ENCODE measurements at places on chromosomes 12 and 14.

- DNase-seq: no peak
Measured at GRCh38 chr12:99068993-99069747, 424.1 kb downstream of the APAF1 start.

- no peak for DNase-seq
Measured at GRCh38 chr12:14905269-14906004, 19.8 kb upstream of the MGP start.

- DNase-seq: no peak
Measured at GRCh38 chr12:123524378-123524777, 9.1 kb downstream of the RILPL1 start.

GRCh38 chr14:92482621-92483319 lies 30.8 kb upstream of the RIN3 start:
- no peak for DNase-seq

GRCh38 chr12:111812881-111813741 lies 28.9 kb upstream of the MAPKAPK5 start:
- peak; percentile 59 for DNase-seq

DNA sequence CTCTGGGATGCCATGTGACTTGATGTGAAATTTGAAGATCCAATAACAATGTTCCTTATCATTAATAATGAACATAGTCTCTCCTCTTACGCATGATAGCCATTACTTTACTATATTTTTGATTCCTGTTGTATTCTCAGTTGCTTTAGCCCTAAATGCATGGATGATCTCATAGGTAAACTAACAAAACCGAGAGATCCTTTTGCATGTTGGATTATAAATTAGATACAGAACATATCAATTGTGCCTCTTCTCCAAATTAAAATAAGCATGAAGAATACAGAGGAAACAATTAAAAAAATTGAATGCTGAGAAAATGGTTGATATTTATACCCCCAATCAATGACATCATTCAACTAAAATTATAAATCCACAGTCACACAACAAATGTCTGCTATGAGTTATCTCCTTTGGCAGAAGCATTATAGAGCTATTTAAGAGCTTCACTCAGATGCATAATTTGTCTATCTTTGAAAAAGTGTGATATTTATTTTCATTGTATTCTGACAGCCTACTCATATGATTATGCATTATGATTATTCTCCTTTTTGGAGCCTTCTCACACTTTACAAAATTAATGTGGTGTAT lies 386.4 kb upstream of the STXBP6 start:
- no peak for DNase-seq

DNA sequence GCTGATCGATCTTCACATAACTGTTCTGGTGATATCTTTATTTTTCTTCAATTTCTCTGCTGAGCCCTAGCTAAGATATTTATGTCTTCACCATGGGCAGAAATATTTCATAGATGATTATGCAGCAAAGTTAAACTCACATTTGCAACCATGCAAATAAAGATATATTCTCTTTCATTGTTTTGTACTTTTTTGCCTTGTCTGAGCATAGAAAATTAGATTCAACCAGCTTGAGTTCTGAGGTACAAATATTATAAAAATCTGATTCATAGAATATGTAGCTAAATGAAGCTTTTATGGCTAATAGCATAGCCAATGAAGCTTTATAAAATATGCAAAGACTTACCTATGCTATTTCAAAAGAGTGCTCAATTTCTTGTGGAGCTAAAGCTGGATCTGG lies at the start of gene TAS2R13:
TSS of gene TAS2R13 (minus strand) at position 101 of the 400 bp plus-strand sequence. CDS start 264 bp downstream, outside the sequence.
- DNase-seq: no peak

GRCh38 chr14:20657216-20658211 lies 16.0 kb upstream of the OR6S1 start:
- DNase-seq: no peak

- no peak for DNase-seq
Measured at GRCh38 chr12:57195611-57196371, 20.8 kb upstream of the NXPH4 start.

DNA sequence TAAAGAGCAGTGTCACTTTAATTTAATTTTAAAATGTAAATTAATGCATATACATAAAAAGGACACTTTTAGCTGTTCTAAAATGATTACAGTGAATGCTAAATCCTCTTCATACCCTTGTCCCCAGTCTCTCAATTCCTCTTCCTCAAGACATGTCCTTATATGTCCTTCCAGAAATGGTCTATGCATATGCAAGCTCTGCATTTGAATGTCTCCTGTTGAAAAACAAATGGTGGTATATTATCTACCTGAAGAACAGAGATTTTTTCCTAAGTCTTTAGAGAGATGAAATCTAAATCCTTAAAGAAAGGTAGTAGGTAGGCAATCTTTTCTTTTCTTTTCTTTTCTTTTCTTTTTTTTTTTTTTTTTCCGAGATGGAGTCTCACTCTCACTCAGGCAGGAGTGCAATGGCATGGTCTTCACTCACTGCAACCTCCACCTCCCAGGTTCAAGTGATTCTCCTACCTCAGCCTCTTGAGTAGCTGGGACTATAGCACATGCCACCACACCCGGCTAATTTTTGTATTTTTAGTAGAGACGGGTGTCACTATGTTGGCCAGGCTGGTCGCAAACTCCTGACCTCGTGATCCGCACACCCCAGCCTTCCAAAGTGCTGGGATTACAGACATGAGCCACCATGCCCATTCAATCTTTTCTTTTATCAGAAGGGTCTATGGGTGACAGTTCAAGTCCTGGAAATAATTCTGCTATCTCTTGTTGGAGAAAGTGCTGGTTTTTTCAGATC lies 180.5 kb downstream of the PRKCH start:
- DNase-seq: no peak

DNA sequence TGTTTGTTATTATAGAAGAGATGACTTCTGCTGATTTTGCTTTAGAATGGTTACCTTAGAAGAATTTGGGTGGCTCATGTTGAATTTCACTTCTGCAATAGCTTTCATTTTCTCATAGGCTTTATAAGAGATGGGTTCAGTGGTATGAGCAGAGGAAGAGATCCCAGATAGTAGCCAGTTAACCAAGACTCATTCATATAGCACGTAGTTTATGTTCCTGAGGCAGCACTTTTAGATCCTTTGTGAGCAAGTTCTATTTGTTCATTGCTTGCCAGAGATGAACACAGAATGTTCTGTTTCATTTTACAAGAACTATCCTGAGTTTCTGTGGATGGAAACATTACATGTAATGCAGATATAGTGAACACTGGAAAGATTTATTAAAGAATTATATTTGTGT lies 32.2 kb downstream of the RAB21 start:
- no peak for DNase-seq

DNA sequence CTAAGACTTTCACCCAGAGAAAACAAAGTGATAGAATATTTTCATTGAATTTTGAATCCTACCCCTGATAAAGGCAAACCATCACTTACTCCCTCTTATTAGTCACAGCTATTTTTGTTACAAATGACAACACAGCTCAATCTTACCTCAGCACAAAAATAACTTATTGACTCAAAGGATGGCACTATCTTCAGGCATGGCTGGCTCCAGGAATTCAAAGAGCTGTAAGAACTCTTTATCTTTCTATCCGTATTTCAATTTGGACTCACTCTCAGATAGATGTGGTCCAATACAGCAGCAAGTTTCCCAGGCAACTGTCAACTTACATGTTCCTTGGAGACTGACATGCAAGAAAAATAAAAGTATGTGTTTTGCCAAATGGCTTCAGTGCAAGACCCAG lies 709.4 kb upstream of the MDGA2 start:
- DNase-seq: no peak

DNA sequence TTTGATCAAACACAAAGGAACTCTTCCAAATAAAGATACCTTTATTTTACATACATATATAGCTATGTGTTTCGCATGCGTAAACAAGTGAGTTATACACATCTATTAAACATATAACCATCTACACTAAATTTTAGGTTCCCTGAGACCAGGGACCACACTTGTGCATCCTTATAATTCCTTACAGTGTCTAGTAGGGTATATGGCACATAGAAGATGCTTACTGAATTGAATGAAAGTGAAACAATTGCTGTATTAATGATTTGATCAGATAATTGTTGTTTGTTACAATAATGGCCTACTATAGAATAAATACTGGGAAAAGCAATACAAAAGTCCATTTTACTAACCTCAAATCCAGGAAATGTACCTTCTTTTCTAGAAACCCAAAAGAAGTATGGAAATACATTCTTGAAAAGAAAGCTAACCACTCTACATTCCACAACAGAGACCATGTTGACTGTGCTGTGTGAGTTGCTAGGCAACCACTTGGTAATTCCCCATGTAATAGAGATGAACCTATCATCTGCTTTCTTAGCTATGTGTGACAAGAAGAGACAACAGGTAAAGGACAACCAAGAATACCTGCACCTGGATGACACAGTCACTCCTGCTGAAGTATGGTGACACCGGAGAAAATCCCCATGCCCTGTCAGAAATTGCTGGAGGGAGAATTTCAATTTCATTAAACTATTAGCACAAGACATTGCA lies 11.9 kb upstream of the CIPC start:
- no peak for DNase-seq

GRCh38 chr14:36295642-36296627 lies 24.5 kb downstream of the MBIP start:
- no peak for DNase-seq

DNA sequence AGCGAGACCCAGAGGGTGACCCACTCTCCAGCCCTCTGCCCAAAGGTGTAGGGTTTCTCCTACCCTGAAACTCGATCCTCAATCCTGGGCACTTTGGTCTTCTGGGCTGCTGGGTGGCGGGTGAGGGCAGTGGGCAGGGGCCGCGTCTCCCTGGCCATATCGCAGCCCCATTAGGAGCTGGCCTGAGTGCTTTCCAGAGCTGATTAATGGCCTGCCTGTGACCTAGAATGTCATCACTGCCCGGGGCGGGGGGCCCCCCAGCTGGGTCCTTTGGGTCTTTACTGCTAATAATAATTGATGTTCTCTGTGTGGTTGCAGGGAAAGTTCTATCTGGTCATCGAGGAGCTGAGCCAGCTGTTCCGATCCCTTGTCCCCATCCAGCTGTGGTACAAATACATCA lies 47.8 kb downstream of the HRK start:
- no peak for DNase-seq

- DNase-seq: no peak
Measured at GRCh38 chr12:106980944-106981343, 6.0 kb downstream of the MTERF2 start.

DNA sequence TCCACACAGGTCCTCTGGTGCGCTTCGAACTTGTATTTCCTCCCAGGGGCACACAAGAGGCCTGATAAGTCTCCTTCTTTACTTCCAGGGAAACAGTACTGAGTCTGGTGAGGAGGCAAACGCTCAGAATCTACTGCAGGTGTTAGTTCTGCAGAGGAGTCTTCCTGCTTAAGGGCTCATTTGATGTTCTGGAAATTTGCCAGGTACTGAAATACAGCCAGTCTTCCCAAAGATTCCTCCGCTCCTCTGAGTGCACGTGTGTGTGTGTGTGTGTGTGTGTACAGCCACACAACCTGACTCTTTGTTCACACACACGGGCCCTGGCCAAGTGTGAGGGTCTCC lies 92.0 kb downstream of the FBXL14 start:
- no peak for DNase-seq

- DNase-seq: no peak
Measured at GRCh38 chr14:21414137-21414631, 30.4 kb upstream of the SUPT16H start.

DNA sequence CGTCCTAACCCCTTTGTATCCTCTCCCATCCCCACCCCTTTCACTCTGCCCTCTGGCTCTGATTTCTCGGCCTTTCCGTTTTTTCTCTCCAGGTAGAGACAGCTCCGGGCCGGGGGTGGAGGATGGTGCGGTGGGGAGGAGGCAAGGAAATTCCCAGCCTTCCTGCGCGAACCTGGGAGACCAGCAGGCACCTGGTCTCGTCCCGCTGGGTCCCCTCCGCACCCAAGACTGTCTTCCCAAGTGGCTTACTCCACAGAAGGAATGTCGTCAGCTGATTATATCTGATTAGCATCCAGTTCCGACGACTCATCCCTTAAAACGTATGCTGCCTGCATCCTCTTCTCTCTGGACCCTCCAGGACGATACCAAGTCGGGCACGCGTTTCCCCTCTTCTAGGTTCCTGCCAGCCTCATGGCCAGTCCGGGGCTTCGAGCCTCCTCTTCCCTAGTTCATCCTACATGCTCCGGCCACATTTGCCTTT lies 42.2 kb upstream of the CAPRIN2 start:
- DNase-seq: peak; percentile 32

DNA sequence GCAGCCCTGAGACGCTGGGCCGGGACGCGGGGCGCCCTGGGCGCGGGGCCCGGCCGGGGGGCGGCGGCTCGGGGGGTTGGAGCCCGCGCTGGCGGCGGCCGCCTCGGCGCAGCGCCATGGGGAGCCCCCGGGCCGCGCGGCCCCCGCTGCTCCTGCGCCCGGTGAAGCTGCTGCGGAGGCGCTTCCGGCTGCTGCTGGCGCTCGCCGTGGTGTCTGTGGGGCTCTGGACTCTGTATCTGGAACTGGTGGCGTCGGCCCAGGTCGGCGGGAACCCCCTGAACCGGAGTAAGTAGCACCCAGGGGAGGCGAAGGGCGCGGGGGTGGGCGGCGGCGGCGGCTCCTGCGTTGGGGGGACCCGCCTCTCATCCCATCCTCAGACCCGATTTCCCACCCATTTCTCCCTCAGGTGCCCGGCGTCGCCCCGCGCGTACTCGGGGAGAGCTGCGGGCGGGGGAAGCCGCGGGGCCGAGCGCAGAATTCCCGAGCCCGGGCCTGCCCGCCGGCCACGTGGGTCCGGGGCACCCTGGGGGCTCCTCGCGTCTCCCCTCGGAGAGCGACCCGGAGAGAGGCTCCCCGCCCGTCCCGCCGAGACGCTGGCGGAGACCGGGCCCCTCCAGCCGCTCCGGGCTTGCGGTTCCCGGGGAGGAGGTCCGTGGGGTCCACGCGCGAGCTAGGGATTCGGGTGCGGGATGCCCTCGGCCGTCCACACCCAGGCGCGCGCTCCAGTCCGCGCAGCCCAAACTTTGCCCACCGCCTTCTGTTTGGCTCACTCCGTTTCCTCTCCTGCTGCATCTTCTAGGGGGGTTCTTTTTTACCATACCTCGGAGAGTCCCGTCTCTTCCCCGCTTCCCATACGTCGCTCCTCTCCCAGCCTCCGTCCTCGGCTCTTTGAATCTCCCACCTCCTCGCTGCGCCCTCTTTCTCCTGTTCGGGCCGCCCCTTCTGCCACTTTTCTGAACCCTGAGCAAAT lies 807 bp downstream of the B4GALNT3 start:
- DNase-seq: no peak

- no peak for DNase-seq
Measured at GRCh38 chr12:2411616-2412304, 359.0 kb downstream of the CACNA1C start.

- no peak for DNase-seq
Measured at GRCh38 chr12:63480186-63480585, 188.1 kb downstream of the DPY19L2 start.

All from SW 1271 (cell line).